ENCODE measurements at places on chromosomes 12 and 14.

DNA sequence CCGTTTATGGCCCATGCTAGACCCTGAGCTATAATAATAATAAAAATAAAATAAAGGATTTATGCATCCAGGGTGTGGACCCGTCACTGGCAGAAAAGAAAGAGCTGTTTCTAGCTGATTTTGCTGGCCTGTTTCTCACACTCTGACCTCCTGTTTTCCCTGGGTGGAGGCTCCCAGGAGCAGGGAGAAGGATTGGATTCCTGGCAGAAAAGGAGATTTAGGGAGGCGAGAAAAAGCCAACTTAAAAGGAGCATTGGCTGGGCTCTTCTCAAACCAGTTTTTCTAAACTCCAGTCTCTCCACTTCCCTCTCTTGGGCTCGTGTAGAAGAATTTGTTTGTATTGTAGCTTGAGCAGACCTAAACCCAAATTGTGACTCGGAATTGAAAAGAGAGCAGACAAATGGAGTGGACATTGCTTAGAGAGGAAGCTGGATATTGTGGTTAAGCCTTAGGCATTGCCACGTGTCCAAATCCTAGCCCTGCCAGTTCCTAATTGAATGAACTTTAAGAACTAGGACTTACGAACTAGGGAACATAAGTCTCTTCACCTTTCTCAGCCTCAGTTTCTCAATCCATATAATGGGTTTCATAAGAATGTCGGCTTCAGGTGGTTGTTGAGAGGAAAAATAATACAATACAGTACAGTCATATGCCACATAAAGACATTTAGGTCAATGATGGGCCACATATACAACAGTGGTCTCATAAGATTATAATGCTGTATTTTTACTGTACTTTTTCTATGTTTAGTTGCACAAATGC is 14.4 kb upstream of the TBX5 start:
- DNase-seq: no peak
- H3K4me3 ChIP-seq: no peak overlapping the region
- no peaks in the 10 kb centered on the region for H3K4me1 ChIP-seq

DNA sequence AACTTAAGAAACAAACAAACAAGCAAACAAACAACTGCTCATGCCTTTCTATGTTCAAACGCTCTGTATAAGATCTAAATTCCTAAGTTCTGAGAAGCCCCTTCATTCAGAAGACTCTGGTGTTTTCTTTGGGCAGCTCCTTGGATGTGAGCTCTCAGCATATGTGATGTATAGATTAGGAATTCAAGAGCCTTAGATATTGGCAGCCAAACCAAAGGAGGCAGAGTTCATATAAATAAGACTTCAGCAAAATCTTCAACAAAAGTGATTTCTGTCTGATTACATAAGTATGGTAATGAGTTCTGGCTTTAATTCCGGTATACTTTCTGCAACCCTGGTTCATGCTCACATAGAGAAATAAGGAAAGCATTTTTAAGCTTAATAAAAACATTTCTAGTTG is 145.6 kb downstream of the DYRK2 start:
- no peaks in the 10 kb centered on the region for H3K4me1 ChIP-seq
- H3K27ac ChIP-seq: no peak overlapping the region
- H3K4me3 ChIP-seq: no peak overlapping the region
- H3K27me3 ChIP-seq: no peaks in the 10 kb centered on the region
- no peaks in the 10 kb centered on the region for H3K36me3 ChIP-seq
- no peak for DNase-seq

DNA sequence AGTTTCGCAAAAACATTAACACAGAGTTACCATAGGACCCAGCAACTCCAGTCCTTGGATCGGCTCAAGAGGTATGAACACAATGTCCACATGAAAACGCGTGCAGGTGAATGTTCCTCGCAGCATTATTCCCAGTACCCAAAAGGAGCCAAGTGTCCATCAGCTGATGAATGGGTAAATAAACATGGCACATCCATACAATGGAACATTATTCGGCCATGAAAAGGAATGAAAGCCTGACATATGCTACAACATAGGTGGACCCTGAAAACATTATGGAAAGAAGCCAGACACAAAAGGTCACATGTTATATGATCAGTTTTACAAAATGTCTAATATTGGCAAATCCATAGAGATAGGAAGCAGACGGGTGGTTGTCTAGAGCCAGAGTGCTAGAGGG is 9.1 kb downstream of the RILPL1 start:
- H3K27ac ChIP-seq: no peak overlapping the region
- no peak for DNase-seq
- H3K4me3 ChIP-seq: no peak overlapping the region
- H3K27me3 ChIP-seq: no peaks in the 10 kb centered on the region
- H3K4me1 ChIP-seq: no peaks in the 10 kb centered on the region
- peaks cover 17% of the 10 kb centered on the region for H3K36me3 ChIP-seq

DNA sequence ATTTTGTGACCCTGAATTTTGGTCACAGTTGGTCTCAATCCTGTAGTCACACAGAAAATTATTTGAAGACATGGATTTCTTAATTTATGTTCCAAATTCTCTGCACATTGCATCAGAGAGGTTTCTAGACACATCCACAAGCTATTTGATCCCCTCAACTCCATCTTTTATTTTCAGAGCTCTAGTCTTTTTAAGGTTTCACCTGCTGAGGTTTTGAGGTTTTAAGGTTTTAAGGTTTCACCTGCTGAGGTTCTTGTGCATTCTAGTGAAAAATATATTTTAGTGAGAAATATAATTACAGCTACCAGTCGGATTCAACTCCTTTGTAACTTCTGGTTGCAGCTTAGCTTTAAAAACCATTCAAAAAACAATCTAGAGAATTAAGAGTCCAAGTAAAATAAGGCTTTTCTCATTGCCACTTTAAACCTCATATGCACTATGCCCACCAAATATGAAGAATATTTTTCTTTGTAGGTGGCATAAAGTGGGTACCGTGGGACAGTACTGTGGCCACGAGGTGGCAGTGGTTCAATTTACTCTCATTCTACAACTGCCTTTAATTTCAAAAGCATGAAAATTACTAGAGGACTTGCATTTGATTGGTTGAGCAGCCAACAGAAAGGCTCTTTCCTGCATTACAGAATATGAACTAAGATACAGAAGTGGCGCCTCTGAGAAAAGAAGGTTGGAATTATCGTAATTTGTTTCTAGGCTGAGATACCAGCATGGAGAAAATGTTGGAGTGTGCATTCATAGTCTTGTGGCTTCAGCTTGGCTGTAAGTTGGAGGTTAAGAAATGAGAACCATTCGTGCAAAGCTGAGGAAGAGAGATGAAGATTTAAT is 366.5 kb upstream of the OR4E1 start:
- no peaks in the 10 kb centered on the region for H3K4me1 ChIP-seq
- no peaks in the 10 kb centered on the region for H3K36me3 ChIP-seq

- H3K4me1 ChIP-seq: no peaks in the 10 kb centered on the region
- peaks cover 3% of the 10 kb centered on the region for H3K36me3 ChIP-seq
- no peak overlapping the region for H3K4me3 ChIP-seq
- H3K27me3 ChIP-seq: no peaks in the 10 kb centered on the region
These were observed 111.7 kb downstream of the DNAI7 start for GRCh38 chr12:25083211-25083610.

- no peaks in the 10 kb centered on the region for H3K4me1 ChIP-seq
- peak overlapping the region; percentile 32 for H3K27ac ChIP-seq
- no peak overlapping the region for H3K4me3 ChIP-seq
- peak; percentile 38 for DNase-seq
These were observed 43.0 kb downstream of the LRIG3 start for GRCh38 chr12:58877243-58877743.

DNA sequence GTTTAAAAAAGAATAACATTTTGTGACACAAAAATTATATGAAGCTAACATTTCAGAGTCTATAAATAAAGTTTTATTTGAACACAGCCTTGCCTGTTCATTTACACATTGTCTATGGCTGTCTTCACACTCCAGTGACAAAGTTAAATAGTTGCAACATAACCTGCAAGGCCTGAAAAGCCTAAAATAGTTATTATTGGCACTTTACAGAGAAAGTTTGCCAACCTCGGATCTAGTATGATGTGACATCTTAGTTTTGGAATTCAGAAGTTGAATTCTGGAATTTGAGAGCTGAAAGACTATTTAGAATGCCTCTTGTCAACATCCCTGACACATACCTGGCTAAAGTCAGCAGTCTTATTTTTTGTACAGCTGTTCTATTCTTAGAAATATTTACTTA is 68.3 kb downstream of the DYRK2 start:
- H3K4me3 ChIP-seq: no peak overlapping the region
- no peaks in the 10 kb centered on the region for H3K4me1 ChIP-seq
- H3K36me3 ChIP-seq: no peaks in the 10 kb centered on the region
- H3K27ac ChIP-seq: no peak overlapping the region
- H3K27me3 ChIP-seq: no peaks in the 10 kb centered on the region

- no peaks in the 10 kb centered on the region for H3K27me3 ChIP-seq
- H3K4me1 ChIP-seq: no peaks in the 10 kb centered on the region
- H3K4me3 ChIP-seq: no peak overlapping the region
- no peaks in the 10 kb centered on the region for H3K36me3 ChIP-seq
- no peak for DNase-seq
- H3K27ac ChIP-seq: no peak overlapping the region
These were observed 773.2 kb upstream of the ALG10B start for GRCh38 chr12:37543131-37543965.

GRCh38 chr12:131147293-131147692 is 193.6 kb downstream of the ADGRD1 start:
- H3K4me3 ChIP-seq: no peak overlapping the region
- no peaks in the 10 kb centered on the region for H3K4me1 ChIP-seq
- DNase-seq: no peak
- H3K36me3 ChIP-seq: no peaks in the 10 kb centered on the region
- H3K27ac ChIP-seq: no peak overlapping the region

DNA sequence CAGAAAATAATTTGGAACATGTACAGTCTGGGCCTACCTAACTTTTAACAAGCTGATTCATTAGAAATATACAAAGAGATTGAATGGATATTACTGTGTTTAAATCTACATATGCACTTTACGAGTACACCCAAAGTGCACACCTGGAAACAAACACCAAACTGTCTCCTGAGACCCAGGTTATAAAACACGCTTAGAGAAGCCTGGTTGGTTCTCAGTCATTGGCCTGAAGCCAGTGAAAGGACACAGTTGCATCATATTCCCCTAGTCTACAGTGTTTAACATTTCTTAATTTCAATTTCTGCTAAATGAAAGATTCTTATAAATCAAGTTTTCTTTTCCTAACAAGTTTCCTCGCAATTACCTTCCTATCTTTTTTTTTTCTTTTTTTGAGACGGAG is 209.5 kb downstream of the FBXL14 start:
- DNase-seq: no peak
- H3K36me3 ChIP-seq: no peaks in the 10 kb centered on the region
- no peak overlapping the region for H3K27ac ChIP-seq
- H3K4me3 ChIP-seq: no peak overlapping the region

DNA sequence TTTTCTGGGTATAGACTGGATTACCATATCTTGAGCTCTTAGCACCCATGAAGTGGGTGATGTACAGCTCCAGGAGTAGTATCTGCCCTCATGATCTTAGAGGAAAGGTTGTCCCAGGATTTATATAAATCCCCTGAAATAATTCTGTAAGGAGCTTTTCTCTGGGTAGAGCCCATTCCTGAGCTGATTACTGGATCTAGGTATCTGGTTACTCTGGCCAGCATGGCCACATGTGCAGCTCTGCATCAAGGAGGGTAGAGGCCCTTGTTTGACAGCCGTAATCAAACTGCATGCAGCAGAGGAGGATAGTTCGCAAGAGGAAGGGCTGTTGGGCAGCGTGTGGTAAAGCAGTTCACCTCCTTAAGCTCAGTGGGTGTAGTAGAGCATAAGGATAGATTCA is 8.5 kb downstream of the COX14 start:
- H3K27ac ChIP-seq: no peak overlapping the region
- no peaks in the 10 kb centered on the region for H3K4me1 ChIP-seq
- H3K27me3 ChIP-seq: no peaks in the 10 kb centered on the region
- no peak overlapping the region for H3K4me3 ChIP-seq
- peaks cover 39% of the 10 kb centered on the region for H3K36me3 ChIP-seq

DNA sequence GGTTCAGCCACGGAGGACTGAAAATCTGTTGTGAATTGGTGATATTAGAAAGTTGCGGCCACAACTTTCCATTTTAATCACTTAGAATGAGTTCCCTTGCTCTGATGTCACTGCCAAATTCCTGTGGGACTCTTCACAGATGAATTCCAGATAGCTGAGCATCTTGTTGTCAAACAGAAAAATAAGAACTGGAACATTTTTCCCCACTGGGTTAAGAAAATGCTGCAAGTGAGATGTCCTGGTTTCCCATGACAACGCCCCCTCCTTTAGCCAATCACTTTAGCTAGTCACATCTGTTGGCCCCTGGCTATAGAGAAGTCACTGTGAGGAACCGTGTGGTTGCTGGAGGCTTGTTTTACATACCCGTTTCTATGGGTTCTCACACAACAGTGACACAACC is 135.9 kb downstream of the KTN1 start:
- H3K36me3 ChIP-seq: no peaks in the 10 kb centered on the region
- H3K27ac ChIP-seq: no peak overlapping the region
- no peak overlapping the region for H3K4me3 ChIP-seq

DNA sequence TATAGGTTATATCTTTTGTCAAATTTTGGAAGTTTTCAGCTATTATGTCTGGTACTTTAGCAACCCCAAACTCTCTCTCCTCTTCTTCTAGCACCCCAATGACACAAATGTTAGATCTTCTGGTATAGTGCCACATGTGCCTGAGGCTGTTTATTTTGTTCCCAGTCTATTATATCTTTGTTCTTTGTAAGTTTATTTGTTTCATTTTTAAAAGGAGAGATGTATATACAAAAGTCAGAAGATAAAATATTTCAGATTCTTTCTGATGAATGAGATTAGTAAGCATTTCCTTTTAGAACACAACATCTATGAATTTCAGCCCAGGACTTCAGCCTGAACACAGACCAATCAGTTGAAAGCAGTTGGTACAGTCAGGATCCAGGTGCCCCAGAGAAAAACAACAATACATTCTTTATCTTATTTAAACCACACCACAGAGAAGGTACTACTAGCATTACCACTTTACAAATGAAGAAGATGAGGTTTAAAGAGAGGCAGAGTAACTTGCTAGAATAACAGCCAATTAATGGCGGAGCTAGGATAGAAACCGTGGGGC is 114.1 kb upstream of the BTG1 start:
- no peaks in the 10 kb centered on the region for H3K27me3 ChIP-seq
- no peak overlapping the region for H3K4me3 ChIP-seq
- no peaks in the 10 kb centered on the region for H3K36me3 ChIP-seq
- H3K4me1 ChIP-seq: no peaks in the 10 kb centered on the region
- DNase-seq: no peak

Data from liver (tissue), 10 donors.